ENCODE measurements at places on chromosomes 6 and 20.

- DNase-seq, result peak; percentile 83
These were observed 34.7 kb upstream of the LAMA4 start for GRCh38 chr6:112289038-112289566.

DNA sequence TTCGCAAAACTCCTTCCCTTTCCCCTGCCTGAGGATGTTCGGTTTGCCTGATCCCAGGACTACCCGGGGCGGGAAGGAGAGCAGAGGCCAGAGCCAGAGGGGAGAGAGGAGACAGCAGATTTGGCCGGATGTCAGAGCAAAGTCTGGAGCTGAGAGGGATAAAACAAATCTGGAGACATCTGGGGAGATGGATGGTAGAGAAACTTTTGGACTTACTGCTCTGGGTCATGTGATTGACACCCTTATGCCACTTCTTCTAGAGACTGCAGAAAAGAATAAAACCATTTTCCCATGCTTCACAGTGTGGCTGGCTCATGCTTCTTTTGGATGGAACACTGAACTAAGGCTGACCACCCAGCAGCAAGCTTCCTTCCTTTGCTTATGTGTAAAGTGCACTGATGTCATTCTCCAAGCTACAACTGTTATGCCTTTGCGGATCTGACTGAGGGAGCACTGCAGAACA lies 174.7 kb downstream of the FOXC1 start:
- DNase-seq, result no peak

DNA sequence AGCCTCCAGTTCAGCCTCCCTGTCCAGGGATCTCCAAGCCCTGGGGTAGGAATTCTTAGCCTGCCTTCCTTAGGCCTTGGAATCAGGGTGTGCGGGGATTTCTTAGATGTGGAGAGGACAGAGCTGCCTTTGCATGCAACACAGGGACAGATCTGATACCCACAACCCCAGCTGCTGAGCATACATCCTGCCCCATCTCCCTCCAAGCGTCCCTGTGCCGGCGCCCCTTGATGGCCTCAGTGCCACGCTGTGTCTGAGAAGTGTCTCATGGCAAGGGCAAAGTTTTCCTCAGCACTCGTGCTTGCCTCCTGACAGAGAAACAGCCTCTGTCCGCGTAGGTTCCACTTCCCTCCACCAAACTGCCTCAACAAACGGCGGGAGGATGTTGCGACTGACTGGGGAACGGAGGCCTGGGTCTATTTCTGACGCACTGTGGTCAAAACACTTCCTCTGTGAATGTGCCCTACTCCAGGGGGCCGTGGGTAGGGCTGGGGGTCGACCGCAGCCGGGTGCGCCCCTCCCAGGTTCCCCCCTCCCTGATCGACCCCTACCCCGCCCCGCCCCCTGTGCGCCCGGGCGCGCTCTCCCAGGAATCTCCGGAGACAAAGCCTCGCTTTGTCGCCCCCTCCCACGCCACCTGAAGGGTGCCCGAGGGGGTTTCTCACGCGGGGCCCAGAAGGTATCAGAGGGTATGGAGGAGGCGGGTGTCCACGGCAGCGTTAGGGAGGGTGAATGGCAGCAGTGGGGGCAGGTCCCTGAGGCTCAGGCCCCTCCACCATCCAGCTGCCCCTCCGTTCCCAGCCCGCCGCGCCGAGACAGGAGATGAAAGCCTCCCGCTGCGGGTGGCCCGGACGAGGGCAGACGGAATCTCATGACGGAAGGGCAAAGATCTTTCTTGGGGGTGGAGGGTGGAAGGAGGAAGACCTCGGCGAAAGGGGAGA lies 806 bp downstream of the MICAL1 start:
- DNase-seq, result peak; percentile 49

DNA sequence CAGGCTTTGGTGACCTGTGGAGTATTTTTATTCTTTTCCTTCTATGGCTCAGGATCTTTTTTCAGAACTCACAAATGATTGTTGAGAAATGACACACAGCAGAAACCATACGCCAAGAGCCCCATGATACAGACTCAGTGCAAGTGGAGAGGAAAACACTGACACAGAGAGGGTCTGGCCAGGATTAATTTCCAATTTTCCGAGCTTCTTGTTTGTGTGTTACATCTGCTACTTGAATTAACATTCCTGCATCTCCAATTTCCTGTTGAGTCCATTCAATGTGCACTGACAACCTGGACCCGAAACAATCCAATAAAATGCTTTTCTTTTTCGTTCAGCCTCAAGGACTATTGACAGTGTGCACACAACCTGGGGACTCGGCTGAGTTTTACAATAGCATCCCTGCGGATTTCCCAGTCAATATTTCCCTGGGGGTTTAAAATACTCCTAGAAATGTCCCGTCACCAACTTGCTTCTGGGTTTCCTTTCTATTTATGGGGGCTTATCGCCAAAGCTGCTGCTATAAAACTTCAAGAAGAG lies 4.9 kb upstream of the MLN start:
- no peak for DNase-seq

GRCh38 chr6:98014442-98015201 lies 731.6 kb upstream of the MMS22L start:
- no peak for DNase-seq

GRCh38 chr20:60361761-60362395 lies 403.7 kb downstream of the CDH26 start:
- DNase-seq, result peak; percentile 16

DNA sequence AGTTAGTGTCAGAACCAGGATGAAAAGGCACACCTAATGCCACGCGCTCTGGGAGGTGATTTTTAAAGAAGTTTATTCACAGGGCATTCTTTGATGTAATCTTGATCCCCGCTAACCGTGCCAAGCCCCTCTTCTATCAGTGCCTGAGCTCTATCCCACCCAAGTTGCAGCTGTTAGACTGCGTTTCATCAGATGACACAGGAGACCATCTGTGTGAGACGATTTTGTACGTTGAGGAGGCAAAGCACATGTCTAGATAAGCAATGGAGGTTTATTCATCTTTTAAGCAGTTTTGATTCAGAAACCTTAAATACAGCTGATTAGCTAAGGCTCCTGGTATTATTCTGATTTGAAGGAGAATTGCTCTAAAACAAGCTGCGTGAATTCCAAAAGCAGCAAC lies 18.6 kb downstream of the RNASET2 start:
- DNase-seq, result no peak

- peak; percentile 80 for DNase-seq
These were observed 323.3 kb upstream of the NT5E start for GRCh38 chr6:85126485-85127167.

Measured in astrocyte of the hippocampus (primary cell).